Inflammatory macrophage treated with lipopolysaccharide for 4 hours (primary cell): ENCODE measurements at places on chromosomes 6 and 20.

DNA sequence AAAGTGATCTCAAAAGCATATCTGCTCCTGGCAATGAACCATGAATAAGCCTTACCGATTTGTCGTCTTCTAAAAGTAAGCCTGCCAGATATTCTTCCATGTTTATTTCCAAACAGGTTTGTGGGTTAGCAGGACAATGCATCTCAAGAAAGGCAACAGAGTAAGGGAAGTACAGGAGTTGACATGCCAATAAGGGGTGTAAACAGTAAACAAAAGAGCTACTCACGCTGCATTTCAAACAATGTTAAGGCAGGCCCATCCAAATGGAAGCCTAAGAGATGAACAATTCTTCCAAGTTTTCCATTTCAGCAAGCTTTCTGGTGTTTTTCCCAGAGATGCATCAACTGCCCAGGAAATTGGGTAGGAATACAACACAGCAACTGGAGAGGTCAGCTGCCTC lies 27.8 kb upstream of the CRIP3 start:
- DNase-seq = no peak

DNA sequence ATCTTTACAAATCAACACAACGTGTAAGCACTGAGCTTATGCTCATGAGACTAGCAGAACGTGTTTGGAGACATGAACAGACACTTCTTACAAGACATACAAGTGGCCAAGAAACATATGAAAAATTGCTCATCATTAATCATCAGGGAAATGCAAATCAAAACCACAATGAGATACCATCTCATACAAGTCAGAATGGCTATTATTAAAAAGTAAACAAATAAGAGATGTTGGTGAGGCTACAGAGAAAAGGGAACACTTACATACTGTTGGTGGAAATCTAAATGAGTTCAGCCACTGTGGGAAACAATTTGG lies 327.9 kb upstream of the SOX4 start:
- DNase-seq = no peak

GRCh38 chr6:155909710-155910109 lies 454.1 kb upstream of the NOX3 start:
- no peak for DNase-seq

DNA sequence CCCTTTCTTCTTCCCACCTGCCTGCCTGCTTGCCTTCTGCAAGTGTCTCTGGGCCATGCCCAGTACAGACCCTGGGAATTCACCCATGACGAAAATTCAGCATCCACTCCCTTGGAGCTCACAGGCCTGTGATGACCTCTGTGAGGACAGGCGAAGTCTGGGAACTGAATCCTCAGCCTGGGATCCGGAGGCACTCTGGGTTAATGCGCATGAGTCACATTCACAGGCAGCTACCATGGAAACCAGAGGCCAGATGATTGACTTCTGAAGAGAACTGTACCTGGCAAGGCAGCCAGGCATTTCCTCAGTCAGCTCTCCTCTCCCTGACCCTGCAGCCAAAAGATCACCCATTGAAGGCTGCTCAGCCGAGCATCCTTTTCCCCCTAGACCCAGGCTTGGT lies 41.0 kb downstream of the SLC9A8 start:
- no peak for DNase-seq

DNA sequence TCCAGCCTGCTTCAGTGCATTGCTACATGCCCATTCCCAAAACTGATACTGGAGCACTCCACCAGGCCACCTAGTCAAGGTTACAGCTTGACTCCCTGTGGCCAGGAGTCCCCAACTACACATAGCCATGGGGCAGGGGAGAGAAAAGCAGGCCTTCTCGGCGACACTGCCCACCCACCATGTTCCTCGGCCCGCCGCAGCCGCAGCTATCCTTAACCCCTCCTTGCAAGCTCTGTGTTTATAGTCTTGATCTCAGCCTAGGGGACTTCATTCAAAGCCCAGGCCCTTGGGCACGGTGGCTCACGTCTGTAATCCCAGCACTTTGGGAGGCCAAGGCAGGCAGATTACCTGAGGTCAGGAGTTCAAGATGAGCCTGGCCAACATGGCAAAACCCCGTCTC lies 39.2 kb upstream of the FAM50B start:
- DNase-seq = no peak

- DNase-seq = no peak
These were observed 223.7 kb downstream of the ARHGAP18 start for GRCh38 chr6:129486327-129486726.

GRCh38 chr20:5297280-5298004 lies 19.3 kb downstream of the PROKR2 start:
- DNase-seq = no peak

DNA sequence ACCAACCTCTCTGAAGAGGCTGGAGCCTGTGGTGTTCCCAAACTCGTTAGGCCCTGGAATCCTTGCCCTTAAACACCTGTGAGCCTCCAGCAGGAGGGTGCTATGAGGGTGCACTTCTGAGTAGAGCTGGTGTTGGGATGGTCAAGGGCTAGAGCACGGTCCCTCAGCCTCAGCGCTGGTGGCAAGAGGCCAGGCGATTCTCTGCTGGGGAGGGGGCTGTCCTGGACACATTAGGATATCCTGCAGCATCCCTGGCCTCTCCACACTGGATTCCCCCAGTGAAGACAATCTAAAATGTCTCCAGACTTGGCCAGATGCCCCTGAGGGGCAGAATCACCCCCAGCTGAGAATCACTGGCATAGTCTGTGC lies 157.8 kb downstream of the SYCP2 start:
- no peak for DNase-seq

- DNase-seq = no peak
These were observed 1.7 kb upstream of the CBFA2T2 start for GRCh38 chr20:33488201-33488600.

GRCh38 chr20:62321975-62322374 lies 19.2 kb downstream of the ADRM1 start:
- DNase-seq = no peak

GRCh38 chr6:42301986-42302385 lies 84.3 kb upstream of the MRPS10 start:
- no peak for DNase-seq

DNA sequence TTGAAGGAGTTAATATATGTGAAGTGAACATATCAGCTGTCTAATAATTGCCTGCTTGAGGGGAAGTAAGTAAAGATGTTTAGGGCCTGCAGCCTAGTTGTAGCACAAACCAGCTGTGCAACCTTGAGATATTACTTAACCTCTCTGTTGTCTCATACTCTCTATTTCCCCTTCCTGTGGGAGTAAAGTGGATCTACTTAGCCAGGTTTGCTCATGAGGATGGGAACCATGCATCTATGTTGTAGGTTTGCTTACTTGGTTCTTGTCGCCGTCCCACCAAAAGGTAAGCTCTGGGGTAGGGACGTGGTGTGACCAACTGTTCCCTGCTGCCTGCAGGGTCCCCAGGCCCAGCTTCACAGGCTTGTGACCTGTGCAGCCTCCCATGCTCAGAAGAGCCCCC lies 362.7 kb upstream of the SULF2 start:
- no peak for DNase-seq

GRCh38 chr20:54284928-54285704 lies 77.2 kb downstream of the PFDN4 start:
- peak; percentile 6 for DNase-seq

GRCh38 chr6:15293674-15294073 lies 47.8 kb downstream of the JARID2 start:
- no peak for DNase-seq

DNA sequence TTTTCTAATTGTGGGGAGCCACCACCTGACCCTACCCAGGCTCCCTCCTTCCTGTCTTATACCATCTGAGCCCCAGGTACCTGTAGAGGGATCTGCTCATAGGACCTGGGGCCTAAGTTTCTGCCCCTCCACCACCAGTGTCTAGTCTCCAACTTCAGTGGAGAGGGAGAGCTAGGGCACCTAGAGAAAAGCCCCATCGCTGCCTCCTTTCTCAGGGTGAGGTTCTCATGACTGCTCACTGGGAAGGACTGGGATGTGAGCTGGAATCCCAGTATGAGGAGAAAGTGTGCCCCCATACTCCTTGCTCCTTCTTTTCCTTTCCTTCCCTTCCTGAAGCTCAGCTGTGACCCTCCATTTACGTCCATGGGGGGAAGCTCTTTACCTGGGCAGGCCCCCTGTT lies 231.6 kb downstream of the LRFN2 start:
- no peak for DNase-seq

- DNase-seq = peak; percentile 23
These were observed at the start of gene PLTP for GRCh38 chr20:45911486-45912343. Gene PLTP, minus strand, starts transcription at chr20:45912155. Its CDS starts 703 bp downstream, at chr20:45911452.

DNA sequence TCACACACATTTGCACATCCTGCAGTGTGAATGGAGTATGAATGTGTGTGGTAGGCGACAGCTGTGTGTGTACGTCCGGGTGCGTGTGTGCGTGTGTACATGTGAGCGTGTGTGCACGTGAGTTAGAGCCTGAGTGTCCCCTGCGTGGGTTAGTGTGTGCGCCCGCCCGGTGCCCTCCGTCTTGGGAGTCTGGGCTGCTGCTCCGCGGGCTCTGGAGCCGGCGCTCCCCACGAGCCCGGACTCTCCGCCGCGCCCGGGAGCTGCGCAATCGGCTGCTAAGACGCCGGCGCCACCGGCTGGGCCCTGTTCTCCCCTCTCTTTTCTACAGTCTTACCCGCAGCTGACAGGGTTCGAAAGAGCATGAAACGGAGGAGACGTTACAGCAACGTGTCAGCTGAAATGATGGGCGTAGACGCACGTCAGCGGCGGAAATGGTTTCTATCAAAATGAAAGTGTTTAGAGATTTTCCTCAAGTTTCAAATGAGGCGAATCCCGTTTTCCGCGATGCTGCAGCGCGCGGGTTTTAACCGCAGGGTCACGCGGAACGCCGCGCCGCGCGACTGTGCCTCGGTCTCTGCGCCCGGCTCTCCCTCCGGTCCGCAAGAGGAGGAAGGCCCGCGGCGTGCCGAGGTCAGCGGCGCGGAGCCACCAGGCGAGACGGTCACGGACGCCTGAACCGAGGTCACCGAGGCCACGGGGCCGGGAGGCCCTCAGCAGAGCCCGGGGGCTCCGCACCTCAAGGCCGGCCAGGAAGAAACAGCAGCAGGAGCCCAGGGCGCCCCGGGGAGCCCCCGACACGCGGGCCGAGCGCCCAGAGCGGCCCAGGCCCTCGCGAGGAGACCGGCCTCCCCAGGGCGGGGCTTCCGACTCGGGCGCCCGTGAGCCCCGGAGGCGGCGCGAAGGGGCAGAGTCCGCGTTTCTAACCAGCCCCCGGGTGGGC lies 95.3 kb upstream of the BHLHE23 start:
- DNase-seq = peak; percentile 51

- DNase-seq = peak; percentile 69
These were observed 12.5 kb upstream of the THBD start for GRCh38 chr20:23061734-23062561.

DNA sequence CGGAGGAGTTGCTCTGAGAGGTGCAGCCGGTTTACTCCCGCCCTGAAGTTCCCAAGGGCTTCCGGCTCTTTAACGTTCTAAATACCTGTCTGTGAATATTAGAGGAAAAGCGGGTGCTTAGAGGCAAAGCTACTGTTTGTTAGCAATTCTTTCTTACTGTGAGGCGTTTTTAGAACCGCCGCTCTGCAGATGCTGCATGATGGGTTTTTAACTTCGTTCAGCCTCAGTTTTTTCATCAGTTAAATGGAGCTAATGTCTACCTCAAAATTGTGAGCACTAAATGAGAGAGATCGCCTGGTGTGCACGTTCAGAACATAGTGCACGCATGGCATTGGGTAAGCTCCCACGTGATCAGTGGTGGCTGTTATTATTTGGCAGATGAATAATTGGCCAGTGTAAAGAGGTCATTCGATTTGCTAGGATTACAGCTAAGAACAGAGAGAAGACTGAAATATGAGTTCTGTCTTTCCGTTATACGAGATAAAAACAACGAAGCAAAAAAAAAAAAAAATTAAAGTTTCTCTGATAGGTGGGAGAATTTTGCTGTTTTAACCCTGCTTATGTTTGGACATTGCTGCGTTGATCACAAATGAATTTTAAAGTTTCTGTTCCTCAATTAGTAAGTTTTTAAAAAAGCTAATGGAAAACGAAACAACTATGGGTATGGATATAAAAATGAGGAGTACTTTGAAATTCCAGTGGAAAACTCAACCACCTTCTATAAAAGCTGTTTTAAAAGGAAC lies 660 bp upstream of the TFB1M start:
- peak; percentile 85 for DNase-seq

DNA sequence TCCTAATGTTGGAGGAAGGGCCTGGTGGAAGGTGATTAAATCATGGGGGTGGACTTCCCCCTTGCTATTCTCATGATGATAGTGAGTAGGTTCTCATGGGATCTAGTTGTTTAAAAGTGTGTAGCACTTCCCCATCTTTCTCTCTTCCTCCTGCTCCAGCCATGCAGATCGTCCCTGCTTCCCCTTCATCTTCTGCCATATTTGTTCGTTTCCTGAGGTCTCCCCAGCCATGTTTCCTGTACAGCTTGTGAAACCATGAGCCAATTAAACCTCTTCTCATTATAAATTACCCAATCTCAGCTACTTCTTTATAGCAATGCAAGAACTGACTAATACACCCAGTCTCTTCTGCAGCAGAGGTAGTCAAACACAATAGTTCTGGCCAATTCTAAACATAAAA lies 5.4 kb downstream of the EPM2A start:
- DNase-seq = no peak

GRCh38 chr6:81752921-81753710 lies 635 bp upstream of the TENT5A start:
- peak; percentile 99 for DNase-seq

DNA sequence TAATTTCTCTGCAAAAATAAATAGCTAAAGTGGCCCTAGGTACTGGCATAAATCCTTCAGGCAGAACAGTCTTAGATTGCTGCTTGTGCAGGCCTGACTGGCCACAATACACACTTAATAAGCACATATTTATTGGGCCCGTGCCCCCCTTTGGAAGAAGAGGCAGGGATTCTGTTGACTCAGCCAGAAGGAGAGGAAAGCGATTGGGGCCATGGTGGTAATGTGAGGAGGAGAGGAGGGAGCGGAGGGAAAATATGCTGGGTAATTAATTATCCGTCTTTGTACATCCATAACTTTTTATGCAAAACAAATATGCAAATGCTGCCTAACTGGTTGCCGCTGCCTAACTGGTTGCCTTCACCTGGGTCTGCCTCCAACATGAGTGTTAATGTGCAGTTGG lies 36.2 kb downstream of the CD40 start:
- no peak for DNase-seq

GRCh38 chr6:36791521-36792135 lies 47.6 kb downstream of the CPNE5 start:
- peak; percentile 22 for DNase-seq

- DNase-seq = no peak
These were observed 16.5 kb downstream of the MDFI start for GRCh38 chr6:41654698-41655151.

- DNase-seq = no peak
These were observed 260.9 kb downstream of the TAF4 start for GRCh38 chr20:61804752-61805295.

- DNase-seq = no peak
These were observed 16.7 kb downstream of the NEDD9 start for GRCh38 chr6:11215773-11216172.

GRCh38 chr20:10228330-10228729 lies 9.7 kb downstream of the SNAP25 start:
- DNase-seq = no peak

- DNase-seq = no peak
These were observed 181.1 kb upstream of the PRSS16 start for GRCh38 chr6:27066381-27066780.

- no peak for DNase-seq
These were observed 138.2 kb downstream of the TENT5A start for GRCh38 chr6:81614292-81614691.

GRCh38 chr6:87832025-87832825 lies 130.2 kb upstream of the AKIRIN2 start:
- peak; percentile 56 for DNase-seq
